ENCODE measurements at places on chromosomes 16 and 17.

DNA sequence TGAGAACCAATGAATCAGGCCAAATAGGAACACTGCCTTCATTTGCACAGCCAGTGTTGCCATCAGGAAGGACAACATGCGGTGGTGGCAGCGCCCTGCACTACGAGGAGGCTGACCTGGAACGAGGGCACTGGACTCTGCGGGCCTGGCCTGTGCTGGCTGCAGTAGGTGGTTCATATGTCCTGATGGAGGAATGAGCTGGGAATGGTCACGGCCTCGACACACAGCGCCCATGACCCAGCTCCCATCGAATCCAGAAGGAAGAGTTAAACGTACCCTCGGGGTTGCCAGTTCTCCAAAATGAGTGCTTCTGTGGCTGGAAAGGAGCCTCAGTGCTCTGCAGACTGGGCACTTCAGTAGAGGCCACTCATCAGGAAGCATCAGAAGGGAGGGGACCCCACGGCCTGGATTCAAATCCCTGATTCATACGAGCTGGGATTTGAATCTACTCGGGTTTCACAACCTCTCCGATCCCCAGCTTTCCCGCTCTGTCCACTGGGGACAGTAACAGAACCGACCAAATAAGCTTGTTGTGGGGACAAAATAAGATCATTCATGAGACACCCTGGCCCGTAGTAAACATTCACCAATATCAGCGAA is 85.5 kb downstream of the ZDHHC7 start:
- DNase-seq: no peak

DNA sequence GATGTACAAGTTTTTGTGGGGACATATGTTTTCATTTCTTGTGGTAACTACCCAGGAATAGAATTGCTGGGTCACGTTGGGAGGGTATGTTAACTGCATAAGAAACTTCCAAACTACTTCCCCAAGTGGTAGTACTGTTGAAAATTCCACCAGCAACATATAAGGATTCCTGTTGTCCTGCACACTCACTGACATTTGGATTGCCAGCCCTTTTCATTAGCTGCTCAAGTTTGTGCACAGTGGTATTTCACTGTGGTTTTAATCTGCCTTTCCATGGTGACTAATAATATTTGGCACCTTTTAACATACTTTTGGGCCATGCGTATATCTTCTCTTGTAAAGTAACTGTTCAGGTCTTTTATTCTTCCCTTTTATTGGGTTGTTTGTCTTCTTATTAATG is 103.3 kb downstream of the GNAO1 start:
- no peak for DNase-seq

DNA sequence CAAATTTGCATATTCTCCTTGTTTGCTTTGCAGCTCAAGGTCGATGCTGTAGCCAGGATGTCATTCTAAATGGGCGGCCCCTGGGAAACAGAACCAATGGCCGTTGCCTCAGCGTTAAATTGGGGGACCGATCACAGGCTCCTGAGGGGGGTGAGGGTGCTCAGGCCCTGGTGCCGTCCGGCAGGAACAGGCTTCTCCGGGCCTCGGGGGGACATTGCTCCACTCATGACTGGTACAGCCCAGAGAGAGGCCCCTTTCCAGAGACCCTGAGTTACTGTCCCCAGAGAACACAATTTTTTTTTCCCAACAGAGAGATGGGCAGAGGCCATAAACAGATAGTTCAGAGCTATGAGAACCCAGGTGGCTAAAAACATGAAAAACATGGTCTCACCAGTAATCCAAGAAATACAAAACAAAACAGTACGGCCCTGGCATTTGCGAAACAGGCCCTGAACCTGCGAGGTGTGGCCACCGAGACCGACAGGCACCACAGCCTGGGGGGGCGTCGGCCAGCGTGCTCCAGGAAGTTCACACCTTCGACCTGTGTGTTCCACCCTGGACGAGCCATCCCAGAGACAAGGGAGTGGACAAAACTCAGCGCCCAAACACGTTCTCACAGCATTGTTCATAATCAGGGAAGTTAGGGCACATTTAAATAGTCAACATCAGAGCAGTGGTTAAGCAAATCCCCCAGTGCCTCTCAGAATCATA is 82.8 kb downstream of the METRNL start:
- no peak for DNase-seq

DNA sequence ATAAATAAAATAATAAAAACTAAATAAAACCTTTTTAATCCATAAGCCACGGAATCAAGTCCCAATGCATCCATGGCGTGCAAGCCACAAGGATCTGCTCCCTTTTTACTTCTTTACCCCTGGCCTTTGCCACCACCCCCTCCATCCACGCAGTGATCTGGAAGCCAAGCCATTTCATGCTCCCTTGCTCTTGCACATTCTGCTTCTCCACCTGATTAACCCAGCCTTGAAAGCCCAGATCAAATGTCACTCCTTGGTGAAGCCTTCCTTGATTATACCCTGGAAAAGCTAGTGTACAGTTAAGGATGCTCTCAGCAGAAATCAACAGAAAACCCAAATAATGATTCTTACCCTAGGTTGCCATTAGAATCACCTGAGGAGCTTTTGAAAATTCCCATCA is 9.9 kb downstream of the LRRC3C start:
- no peak for DNase-seq

DNA sequence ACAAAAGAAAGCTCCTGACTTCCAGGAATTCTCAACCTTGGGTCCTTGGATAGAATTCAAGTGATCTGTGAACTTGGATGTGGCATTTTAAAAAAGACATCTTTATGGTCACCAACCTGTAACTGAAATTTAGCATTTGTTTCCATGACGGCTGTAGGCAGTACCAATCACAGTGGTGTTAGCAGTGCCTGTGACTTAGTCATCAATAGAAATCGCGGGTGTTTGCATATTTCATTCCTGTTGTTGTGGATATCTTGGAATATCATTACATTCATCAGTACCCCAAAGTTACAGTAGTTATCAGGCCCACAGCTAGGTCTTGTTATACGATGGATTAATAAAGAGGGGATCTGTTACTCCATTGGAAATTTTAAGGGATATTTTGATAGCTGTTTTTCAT is 81.6 kb downstream of the CMIP start:
- DNase-seq: no peak

DNA sequence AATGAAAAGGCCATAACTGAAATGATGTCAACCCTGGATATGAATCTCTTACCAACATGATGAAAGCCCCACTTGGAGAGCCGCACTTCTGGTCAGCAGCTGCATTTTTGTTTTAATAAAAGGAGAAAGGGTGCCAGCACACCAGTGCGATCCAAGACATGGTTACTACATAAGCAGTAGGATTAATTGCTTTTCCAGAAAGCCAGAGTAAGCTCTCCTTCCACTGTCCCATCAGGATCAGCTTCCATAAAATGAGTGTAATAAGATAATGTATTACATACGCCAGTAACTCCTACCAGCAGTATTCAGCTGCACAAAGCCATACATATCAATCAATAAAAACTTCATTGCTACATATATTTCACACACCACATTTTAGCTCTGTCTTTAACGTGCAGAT is 26.3 kb upstream of the NACA2 start:
- DNase-seq: no peak

DNA sequence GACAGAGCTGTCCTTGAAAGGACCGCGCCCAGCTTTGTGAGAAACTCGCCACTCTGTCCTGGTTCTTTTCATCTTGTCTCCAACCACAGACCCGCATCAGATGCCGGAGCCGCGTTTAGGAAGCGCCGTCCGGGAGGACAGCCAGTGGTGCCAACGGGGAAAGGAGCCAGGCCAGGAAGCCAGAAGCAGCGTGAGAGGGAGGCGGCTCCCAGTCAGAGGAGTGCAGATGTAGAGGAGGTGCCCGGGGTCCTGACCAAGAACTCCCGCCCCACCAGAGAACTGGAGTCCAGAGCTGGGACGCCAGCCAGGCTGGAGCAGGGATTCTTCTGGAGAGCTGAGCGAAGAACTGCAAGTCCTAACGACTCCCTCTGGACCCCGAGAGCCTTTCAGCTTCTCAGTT is 49.3 kb upstream of the TNRC6C start:
- no peak for DNase-seq
